ENCODE measurements at places on chromosomes 6 and 20. TPM values are rescaled to one million over a fixed set of nuclear protein-coding genes. Genes with fewer than 3 reads are reported as not detected.
A peak's percentile ranks its signal among the peaks of the same experiment; 100 is the strongest.

Gene CD40
- 0.97 TPM for total RNA-seq

GRCh38 chr20:38222923-38223742, 37.4 kb downstream of the KIAA1755 start:
- DNase-seq, result no peak

Gene HDGFL1
- not detected for total RNA-seq

Gene HCRTR2
- total RNA-seq, result not detected

DNA sequence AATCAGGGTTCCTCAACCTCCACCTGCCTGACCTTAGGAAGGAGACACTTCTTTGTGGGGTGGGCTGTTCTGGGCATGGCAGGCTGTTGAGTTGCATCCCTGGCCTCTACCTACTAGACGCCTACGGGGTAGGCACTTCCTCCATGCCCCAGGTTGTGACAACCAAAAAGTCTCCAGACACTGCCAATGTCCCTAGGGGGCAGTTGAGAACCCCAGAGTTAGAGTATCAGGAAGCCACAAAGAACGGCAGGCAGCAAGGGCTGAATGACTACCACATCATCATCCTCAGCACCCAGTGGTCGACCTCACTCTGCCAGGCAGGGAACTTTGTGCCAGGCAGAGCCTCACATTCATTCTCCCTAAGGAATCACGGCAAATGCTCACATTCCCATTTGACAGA, 21.5 kb downstream of the PMEPA1 start:
- DNase-seq, result no peak

DNA sequence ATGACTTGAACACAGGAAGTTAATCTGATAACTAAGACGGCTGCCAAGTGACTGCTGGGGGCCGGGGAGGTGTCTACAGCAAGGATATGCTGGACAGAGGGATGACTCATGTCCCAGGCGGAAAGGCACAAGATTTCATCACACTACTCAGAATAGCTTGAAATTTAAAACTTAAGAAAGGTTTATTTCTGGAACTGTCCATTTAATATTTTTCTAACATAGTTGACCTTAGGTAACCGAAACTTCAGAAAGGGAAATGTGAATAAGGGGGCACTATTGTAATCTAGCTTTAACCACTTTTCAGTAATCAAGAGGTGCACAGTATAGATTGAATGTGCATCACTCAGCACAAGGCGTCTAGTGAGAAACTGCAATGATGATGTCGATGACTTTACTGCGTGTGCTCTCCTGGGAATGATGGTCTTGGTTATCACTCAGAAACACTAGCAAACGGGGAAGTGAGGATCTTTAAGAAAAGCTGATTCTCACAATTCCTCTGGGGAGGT, 171.5 kb downstream of the QKI start:
- DNase-seq, result peak; percentile 93

Gene PTCRA
- total RNA-seq, result not detected

Gene APOM
- 0.43 TPM for total RNA-seq

- no peak for DNase-seq
These were observed 305.1 kb upstream of the SASH1 start for GRCh38 chr6:148037496-148037895.

- peak; percentile 75 for DNase-seq
These were observed 12.2 kb downstream of the CEP250 start for GRCh38 chr20:35467339-35468224.

Gene PPP1R3G
- 1.3 TPM for total RNA-seq

Gene CYB5R4
- 9.9 TPM for total RNA-seq

- no peak for DNase-seq
These were observed 3.9 kb downstream of the DST start for GRCh38 chr6:56638760-56639159.

Gene BEND6
- total RNA-seq, result 13.4 TPM

- DNase-seq, result peak; percentile 16
These were observed 7.2 kb downstream of the GCNT2 start for GRCh38 chr6:10528158-10528981.

Gene WTAP
- 159 TPM for total RNA-seq

Gene CRISP2
- total RNA-seq, result not detected

DNA sequence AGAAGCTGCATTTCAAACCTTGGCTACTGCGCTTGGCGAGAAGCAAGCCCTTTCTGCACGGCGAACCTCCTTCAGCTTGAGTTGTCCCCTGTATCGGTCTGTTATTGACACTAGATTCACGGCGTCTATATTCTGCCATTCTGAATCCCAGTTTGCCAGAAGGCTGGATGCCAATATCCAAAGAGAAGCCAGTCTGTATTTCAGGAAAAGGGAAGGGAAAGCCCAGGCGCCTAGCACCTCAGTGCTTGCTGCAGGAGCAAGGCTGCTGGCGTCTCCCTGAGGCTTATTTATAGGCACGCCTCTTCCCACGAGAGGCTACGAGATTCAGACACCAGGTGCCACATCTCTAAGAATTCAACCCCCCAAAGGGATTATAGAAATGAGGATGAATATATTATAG, 89.6 kb upstream of the CDH4 start:
- no peak for DNase-seq

- no peak for DNase-seq
These were observed 16.7 kb upstream of the E2F1 start for GRCh38 chr20:33702861-33703260.

Gene MCCD1
- not detected for total RNA-seq

GRCh38 chr6:100105919-100106529, 112.0 kb upstream of the MCHR2 start:
- no peak for DNase-seq

DNA sequence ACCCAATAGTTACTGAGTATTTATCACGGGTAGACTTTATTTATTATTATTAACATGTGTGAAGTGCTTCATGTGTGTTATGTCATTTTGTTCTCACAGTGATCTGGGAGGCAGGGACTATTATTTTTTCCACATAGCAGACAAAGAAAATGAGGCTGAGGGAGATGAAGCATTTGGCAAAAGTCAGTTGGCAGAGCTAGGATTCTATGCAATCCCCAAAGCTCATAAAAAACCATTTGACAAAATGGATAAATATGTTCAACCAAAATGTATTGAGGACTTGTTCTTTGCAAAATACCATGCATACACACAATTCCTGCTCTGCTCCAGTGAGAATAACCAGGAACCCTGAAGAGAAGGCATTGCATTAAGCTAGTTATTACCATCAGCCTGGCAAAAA, 184.4 kb downstream of the HS3ST5 start:
- DNase-seq, result no peak

DNA sequence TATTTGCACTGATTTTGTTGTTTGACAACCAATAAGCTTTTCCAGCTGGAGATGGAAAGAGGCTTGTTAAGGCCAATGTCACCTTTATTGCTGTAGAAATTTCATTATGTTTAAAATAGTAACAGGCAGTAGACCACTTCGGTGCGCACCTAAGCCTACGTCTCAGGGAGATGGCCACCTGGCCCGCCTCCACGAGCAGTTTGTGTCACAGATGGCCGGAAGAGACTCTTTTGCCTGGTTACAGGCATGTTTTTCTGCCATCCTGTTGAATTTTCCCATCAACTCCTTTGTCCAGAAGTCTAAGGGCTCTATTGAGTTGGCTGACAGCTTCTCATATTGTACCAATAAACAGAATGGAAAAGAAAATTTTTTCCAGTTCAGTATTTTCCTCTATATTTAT, 51.0 kb downstream of the SLC9A8 start:
- DNase-seq, result no peak

- DNase-seq, result no peak
These were observed 11.9 kb downstream of the VSTM2L start for GRCh38 chr20:37914672-37915433.

DNA sequence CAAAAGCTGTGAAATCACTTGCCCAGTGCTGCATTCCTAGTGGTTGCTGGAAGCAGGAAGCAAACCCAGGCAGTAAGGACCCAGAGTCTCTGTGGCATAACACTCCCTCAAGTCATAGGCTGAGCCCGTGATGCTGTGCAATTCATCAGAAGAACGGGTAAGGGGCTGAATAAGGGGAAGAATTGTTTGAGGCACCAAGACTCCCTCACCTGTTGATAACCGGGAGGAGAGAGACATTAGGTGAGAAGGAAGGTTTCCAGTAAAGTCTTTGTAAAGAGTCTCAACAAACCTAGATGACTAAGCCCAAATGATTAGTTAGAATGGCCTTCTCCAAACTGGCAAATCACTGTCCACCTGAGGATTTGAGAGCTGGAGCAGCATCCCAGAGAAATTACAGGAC, 18.3 kb downstream of the ENPP3 start:
- no peak for DNase-seq

GRCh38 chr20:37777012-37777950, 83.5 kb downstream of the CTNNBL1 start:
- no peak for DNase-seq

- DNase-seq, result no peak
These were observed 1.4 kb upstream of the NRN1 start for GRCh38 chr6:6008089-6008647.

GRCh38 chr20:32541323-32542258, 43.5 kb downstream of the NOL4L start:
- DNase-seq, result no peak

DNA sequence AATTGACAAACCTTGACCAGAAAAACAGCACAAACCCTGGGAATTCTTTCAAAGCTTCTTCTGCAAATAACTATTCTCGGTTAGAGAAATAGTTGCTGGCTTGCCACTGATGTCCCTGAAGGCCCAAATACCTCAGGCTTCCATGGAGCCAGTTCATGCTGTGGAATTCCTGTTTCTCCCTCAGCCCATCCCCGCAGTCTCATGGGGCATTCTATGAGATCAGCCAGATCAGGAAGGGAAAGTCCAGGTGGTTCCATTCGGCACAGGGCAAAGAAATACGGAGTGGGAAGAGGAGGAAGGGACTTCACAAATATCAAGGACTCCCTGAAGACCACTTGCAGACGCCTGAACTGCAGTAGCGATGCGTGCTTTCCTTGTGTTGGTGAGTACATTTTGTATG, 63.3 kb downstream of the MYLK4 start:
- no peak for DNase-seq

DNA sequence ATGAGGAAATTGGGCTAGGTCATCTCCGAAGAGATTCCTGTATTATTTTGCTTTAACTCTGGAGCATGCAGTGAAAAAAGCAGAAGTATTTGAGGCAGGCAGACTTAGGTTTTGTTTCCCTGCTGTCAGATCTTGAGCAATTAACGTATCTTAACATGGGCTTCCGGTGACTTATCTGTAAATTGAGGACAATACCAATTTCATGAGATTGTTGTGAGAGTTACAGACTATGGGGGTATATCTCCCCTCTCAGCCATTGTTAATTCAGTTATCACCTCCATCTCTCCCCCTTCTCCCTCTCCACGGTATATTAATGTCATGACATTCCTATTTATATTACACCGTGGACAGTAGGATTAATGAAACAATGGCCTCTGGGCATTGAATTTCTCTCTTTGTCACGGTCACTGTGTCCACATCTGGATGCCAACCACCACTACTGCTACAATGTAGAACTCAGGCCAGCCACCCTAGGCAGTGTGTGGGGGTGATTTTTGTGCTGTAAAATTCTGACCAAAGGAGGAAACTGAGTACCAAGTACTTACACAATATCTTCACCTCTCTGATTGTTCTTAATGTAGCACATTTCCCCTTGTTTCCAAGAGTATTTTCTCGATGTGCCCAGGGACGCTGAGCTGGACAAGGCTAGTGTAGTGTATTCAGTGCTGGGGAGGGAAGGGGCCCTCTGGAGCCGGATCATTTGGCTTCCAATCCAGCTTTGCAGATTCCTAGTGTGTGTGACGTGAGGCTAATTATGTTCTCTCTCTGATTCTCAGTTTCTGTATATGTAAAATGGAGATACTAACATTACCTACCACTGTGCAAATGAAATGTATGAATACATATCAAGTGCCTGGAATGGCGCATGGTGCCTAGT, 77.2 kb downstream of the GCNT2 start:
- no peak for DNase-seq

All from fibroblast of villous mesenchyme (primary cell).